ENCODE measurements at places on chromosomes 6 and 20. TPM values are rescaled to one million over a fixed set of nuclear protein-coding genes. Genes with fewer than 3 reads are reported as not detected.

Gene NNAT
- not detected for total RNA-seq

Gene DEFB124
- total RNA-seq: not detected

Gene NOL7
- 201 TPM for total RNA-seq

Gene EFCAB8
- total RNA-seq: 0.25 TPM

Gene GGTLC1
- total RNA-seq: not detected

Gene ZSCAN12
- 2.7 TPM for total RNA-seq

Gene OPN5
- not detected for total RNA-seq

Gene ZBTB46
- total RNA-seq: 0.89 TPM

Gene JARID2
- total RNA-seq: 32.6 TPM

Measured in activated T-cell treated with anti-CD3 and anti-CD28 coated beads, Interleukin-2, amount 50 U/mL, for 4 hours (primary cell).